CD8-positive, alpha-beta memory T cell (primary cell): ENCODE measurements at places on chromosomes 16 and 17.

- no peak for DNase-seq
Measured at GRCh38 chr17:78498848-78499247, 78.3 kb downstream of the DNAH17 start.

GRCh38 chr17:5077781-5078105 is 524 bp upstream of the ZFP3 start:
- DNase-seq = no peak

GRCh38 chr16:86497551-86498021 is 12.7 kb upstream of the FOXF1 start:
- no peak for DNase-seq

- DNase-seq = no peak
Measured at GRCh38 chr16:73186752-73187601, 139.0 kb upstream of the ZFHX3 start.

DNA sequence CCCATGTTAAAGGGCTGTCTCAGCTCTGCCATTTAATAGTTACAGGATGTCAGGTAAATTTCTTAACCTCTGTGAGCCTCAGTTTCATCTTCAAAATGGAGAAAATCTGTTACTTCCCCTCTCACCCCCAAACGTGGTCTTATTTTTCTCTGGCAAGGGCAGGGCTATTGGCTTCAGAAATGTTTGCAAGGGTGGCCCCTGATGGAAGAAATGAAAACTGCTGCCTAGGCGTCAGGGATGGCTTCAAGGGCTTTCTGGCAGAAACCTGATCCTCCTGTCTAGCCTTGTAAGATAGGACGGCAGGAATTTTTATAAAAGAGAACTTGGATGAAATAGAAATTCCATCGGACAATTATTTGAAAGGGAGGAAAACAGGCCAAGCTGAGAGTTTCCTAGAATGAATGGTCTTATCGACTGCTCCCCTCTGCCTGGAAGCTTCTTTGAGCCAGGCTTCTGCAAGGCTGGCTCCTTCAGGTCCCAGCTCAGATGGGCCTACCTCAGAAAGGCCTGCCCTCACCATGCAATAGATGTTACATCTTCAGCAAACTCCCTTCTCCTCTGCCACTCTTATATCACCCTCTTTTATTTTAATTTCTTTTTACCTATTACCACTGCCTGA is 43.0 kb upstream of the TANGO6 start:
- DNase-seq = peak; percentile 39

GRCh38 chr16:27769561-27770255 is 219.8 kb downstream of the KATNIP start:
- no peak for DNase-seq

DNA sequence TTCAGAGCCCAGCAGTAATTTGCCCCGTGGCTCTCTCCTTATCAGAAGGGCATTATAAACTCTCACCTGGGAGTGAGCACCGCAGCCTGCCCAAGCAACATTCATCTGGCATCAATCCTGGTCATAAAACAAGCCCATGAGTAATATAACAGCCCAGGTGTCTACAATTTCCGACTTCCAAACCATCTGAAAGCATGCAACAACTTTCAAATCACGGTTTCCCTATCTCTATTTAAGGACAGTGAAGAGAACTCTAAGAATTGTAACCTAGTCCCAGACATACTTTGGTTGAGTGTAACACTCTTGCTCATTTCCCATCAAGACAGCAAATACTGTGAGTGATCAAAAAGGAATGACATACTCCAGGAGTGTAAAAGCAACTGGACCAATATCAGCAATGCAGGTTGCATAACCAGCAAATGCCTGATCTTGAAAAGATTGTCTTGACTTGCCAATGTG is 487.4 kb upstream of the SOX9 start:
- DNase-seq = no peak

DNA sequence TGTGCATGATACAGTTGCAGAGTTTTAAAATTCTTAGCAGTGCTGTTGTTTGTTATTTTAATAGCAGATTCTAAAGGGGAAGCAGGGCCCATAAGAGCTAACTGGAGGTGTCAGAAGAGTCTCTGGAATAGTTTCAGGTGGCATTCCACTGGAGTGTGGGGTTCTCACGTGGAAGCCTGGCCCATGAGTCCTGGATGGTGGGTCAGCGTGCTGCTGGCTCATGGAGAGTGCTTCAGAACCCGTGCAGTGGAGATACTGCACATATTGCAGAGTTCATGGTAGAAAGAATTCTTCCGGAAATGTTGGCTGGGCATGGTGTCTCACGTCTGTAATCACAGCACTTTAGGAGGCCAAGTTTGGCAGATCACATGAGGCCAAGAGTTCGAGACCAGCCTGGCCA is 43.9 kb downstream of the B9D1 start:
- DNase-seq = no peak

DNA sequence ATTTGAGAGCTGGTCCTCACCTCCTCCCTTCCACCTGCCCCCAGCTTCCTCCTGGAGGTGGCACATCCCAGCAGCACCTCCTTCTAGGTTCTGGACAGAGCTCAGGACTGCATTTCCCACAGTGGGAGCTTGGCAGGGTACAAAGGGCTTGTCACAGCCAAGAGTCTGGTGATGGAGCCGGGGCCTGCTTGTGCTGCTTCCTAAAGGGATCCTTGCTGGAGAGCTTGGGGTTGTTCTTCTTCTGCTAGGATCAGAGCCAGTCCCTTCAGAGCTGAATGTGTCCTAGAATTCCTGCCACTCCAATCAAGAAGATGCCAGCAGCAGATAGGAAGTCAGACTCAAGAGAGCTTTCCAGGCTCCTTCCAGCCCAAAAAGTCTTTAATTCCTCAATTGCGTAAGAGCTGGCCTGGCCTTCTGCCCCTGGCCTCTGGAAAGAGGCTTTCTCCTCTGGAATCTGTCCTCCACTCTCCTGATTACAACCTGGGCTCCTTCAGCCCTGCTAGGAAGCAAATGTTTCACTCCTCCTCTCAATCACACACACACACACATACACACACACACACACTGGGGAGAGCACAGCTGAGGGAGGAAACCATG is 4.4 kb downstream of the CD300E start:
- no peak for DNase-seq

- no peak for DNase-seq
Measured at GRCh38 chr16:47067203-47067602, 76.5 kb downstream of the NETO2 start.

- no peak for DNase-seq
Measured at GRCh38 chr17:80169107-80169506, 723 bp upstream of the CARD14 start.
